Neural progenitor cell (in vitro differentiated cells): ENCODE measurements at places on chromosomes 3 and 15. TPM values are rescaled to one million over a fixed set of nuclear protein-coding genes. Genes with fewer than 3 reads are reported as not detected.
A peak's percentile ranks its signal among the peaks of the same experiment; 100 is the strongest.

DNA sequence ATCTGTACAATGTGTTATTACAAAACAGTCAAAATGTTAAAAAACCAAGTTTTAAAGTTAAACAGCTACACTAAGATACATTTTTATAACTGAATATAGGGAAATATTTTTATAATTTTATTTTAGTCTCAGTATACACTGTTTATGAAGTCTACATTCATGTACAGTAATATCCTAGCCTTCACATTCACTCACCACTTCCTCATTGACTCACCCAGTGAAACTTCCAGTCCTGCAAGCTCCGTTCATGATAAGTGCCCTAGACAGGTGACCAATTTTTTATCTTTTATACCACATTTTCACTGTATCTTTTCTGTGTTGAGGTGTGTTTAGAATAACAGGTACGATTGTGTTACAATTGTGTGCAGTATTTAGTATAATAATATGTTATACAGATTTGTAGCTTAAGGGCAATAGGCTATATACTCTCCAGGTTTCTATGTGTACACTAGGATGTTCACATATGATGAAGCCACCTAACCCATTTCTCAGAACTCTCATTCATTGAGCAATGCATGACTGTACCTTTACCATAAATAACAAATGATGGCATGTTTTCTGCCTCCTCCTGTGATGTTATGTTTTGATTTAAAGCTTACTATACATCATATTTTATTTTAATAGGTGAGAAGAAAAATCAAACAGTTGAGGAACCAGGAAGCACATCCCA, 388.4 kb upstream of the NDN start:
- H3K4me3 ChIP-seq, result no peak overlapping the region
- no peak overlapping the region for H3K27ac ChIP-seq

- H3K27me3 ChIP-seq, result peaks cover 99% of the 10 kb centered on the region
- peaks cover 51% of the 10 kb centered on the region for H3K4me1 ChIP-seq
- H3K27ac ChIP-seq, result no peak overlapping the region
- peak; percentile 90 for DNase-seq
- H3K36me3 ChIP-seq, result no peaks in the 10 kb centered on the region
Measured at GRCh38 chr15:67833710-67834511, 5.9 kb downstream of the RNU6-1 start.

- DNase-seq, result no peak
- no peaks in the 10 kb centered on the region for H3K36me3 ChIP-seq
- H3K4me1 ChIP-seq, result no peaks in the 10 kb centered on the region
Measured at GRCh38 chr3:4407941-4408340, 59.1 kb downstream of the SUMF1 start.

DNA sequence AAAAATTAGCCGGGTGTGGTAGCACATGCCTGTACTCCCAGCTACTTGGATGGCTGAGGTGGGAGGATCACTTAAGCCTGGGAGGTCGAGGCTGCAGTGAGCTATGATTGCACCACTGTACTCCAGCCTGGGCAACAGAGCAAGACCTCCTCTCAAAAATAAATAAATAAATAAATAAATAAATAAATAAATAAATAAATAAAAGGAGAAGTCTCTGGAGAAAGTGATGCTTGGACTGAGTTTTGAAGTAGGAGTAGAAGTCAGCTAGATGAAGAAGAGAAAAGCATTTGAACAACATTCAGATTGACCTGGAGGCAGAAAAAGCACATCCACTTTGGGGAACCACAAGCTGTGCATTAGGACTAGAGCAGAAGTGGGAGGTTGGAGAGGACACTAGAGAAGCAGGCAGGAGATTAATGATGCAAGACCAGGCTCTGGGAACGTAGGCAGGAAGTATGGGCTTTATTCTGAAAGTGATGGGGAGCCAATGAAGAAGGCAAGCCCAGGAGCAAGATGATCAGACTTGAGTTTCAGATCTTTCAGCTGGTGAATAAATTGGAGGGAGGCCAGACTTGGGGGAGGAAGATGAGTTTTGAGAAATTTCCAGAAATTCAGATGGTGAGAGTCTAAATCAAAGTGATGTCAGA, 48.7 kb downstream of the KLHL6 start:
- no peaks in the 10 kb centered on the region for H3K36me3 ChIP-seq
- no peak overlapping the region for H3K27ac ChIP-seq
- H3K4me1 ChIP-seq, result peaks cover 4% of the 10 kb centered on the region
- H3K27me3 ChIP-seq, result no peaks in the 10 kb centered on the region

GRCh38 chr3:177554895-177555759, 357.8 kb upstream of the TBL1XR1 start:
- no peaks in the 10 kb centered on the region for H3K27me3 ChIP-seq
- DNase-seq, result no peak
- no peak overlapping the region for H3K4me3 ChIP-seq

- no peaks in the 10 kb centered on the region for H3K27me3 ChIP-seq
- H3K4me3 ChIP-seq, result no peak overlapping the region
- no peaks in the 10 kb centered on the region for H3K36me3 ChIP-seq
- no peak overlapping the region for H3K27ac ChIP-seq
- no peaks in the 10 kb centered on the region for H3K4me1 ChIP-seq
- no peak for DNase-seq
Measured at GRCh38 chr15:100559330-100559729, 30.6 kb upstream of the CERS3 start.

DNA sequence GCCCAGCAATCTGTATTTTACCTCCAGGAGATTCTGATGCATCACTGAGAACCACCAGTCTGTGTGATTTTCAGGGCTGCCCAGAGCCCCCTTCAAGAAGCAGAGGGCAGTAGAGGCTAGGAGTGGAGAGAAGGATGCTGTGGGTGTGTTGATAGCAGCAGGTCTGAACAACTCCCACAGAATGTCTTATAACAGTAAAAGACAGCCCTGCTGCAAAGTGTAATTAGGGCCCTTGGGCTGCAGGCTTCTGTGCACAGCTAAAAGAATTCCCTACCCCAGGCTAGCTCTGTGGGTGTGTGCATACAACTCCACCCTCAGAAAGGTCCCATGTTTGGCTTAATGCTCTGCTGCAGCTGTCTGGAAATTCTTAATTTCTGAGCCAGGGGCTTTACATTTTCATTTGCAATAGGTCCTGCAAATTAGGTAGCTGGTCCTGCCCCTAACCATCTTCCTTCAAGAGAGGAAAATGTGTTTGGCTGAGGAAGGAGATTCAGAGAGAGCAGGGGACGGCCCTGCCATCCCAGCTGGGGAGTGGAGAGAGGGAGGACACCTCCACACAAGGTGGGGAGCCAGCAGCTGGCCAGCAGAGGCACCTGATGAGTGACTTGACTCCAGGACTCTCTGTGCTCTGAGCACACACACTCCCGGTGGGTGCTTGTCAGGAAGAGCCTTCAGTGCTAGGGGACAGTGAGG, 43.2 kb upstream of the RAB6B start:
- no peaks in the 10 kb centered on the region for H3K27me3 ChIP-seq
- H3K4me3 ChIP-seq, result no peak overlapping the region
- no peak for DNase-seq

GRCh38 chr3:33791477-33792166, 6.8 kb upstream of the PDCD6IP start:
- no peak overlapping the region for H3K4me3 ChIP-seq
- DNase-seq, result no peak
- no peak overlapping the region for H3K27ac ChIP-seq
- H3K36me3 ChIP-seq, result no peaks in the 10 kb centered on the region

DNA sequence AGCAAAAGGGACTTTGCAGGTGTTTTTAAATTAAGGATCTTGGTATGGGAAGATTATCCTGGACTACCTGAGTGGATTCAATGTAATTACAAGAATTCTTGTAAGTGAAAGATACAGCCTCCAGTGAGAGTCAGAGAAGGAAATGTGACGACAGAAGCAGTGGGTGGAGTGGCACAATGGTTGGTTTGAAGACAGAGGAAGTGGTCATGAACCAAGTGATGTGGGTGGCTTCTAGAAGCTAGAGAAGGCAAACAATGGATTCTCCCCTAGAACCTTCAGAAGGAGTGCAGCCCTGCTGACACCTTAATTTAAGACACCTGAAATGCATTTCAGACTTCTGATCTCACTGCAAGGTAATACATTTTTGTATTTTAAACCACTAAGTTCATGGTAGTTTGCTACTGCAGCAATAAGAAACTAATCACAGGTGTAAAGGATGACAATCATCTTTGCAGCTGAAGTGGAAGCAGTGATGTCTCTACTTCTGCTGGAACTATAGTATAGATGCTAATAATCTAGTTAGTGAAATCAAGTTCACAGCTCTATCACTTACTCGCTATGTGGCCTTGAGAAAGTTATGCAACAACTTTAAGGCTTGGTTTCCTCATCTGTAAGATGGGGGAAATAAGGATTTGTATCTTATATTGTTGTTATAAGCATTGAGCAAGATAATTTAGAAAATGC, 403.4 kb upstream of the SUCLG2 start:
- no peak overlapping the region for H3K27ac ChIP-seq
- no peak for DNase-seq
- H3K4me1 ChIP-seq, result no peaks in the 10 kb centered on the region

- peaks cover 7% of the 10 kb centered on the region for H3K36me3 ChIP-seq
- H3K4me1 ChIP-seq, result no peaks in the 10 kb centered on the region
- no peak for DNase-seq
- no peaks in the 10 kb centered on the region for H3K27me3 ChIP-seq
- no peak overlapping the region for H3K27ac ChIP-seq
- no peak overlapping the region for H3K4me3 ChIP-seq
Measured at GRCh38 chr15:45603881-45604280, 16.7 kb downstream of the BLOC1S6 start.

GRCh38 chr15:41922353-41922752, 28.5 kb upstream of the SPTBN5 start:
- no peak overlapping the region for H3K27ac ChIP-seq
- DNase-seq, result no peak
- no peaks in the 10 kb centered on the region for H3K36me3 ChIP-seq

DNA sequence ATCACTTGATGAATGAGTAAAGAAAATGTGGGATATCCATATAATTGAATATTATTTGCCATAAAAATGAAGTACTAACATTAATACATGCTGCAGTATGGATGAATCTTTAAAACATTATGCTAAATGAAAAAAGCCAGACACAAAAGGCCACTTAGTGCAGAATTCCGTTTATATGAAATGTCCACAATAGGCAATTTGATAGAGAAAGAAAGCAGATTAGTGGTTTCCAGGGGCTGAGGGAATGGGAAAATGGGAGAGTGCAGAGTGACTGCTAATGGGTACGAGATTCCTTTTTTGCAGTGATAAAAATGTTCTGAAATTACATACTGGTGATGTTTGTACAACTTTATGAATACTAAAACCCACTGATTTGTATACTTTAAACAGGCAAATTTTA, 126.7 kb downstream of the FRMD5 start:
- no peaks in the 10 kb centered on the region for H3K4me1 ChIP-seq
- no peak overlapping the region for H3K4me3 ChIP-seq
- H3K27me3 ChIP-seq, result no peaks in the 10 kb centered on the region
- no peak overlapping the region for H3K27ac ChIP-seq
- DNase-seq, result no peak

GRCh38 chr15:91530956-91531582, 322.4 kb upstream of the SLCO3A1 start:
- no peaks in the 10 kb centered on the region for H3K36me3 ChIP-seq
- DNase-seq, result no peak
- H3K27me3 ChIP-seq, result no peaks in the 10 kb centered on the region
- no peaks in the 10 kb centered on the region for H3K4me1 ChIP-seq

GRCh38 chr15:90810354-90810753, 58.0 kb upstream of the FURIN start:
- H3K4me3 ChIP-seq, result no peak overlapping the region
- no peak overlapping the region for H3K27ac ChIP-seq
- H3K4me1 ChIP-seq, result no peaks in the 10 kb centered on the region
- no peak for DNase-seq

DNA sequence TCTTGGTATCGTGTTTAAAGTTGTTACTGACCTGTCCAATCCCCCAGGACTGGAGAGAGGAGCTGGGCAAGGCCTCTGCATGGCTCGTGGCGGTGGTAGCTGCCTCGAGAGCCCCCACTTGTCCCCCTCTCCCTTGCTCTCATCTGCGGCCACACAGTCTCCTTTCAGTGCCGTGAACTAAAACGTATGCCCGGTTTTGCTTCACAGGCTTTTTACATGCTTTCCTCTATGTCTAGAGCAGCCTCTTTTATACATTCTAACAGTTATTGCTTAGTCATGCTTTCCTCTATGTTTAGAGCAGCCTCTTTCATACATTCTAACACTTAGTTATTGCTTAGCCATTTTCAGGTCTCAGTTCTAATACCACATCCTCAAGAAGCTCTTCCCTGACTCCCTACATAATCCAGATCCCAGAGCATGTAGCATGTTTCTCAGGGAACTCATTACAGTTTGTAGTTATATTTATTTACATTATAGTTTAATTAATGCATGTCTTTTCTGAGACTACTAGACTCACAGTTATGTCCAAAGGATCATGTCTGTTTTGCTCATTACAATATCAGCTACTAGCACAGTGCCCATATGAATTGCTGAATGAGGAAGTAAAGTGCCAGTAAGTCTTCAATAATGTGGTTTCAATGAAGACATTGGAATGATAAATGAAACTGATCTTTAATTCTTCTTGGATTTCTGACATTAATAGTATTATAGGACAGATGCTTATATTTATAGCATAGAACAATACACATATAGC, 66.5 kb upstream of the TBL1XR1 start:
- H3K36me3 ChIP-seq, result no peaks in the 10 kb centered on the region
- H3K27ac ChIP-seq, result no peak overlapping the region
- DNase-seq, result no peak
- no peak overlapping the region for H3K4me3 ChIP-seq

- no peaks in the 10 kb centered on the region for H3K27me3 ChIP-seq
- peak; percentile 58 for DNase-seq
- peaks cover 60% of the 10 kb centered on the region for H3K4me1 ChIP-seq
- H3K36me3 ChIP-seq, result no peaks in the 10 kb centered on the region
- peak overlapping the region; percentile 18 for H3K4me3 ChIP-seq
- peak overlapping the region; percentile 91 for H3K27ac ChIP-seq
Measured at GRCh38 chr3:66532160-66532587, 31.4 kb upstream of the LRIG1 start.

Gene BCL2A1
- total RNA-seq, result not detected in 2 replicates

Gene IMPG2
- total RNA-seq, result 0.03 and 0.15 TPM in 2 replicates

Gene XYLB
- total RNA-seq, result 2.1 and 6.9 TPM in 2 replicates

Gene CRYBG3
- 9.4 and 12.3 TPM in 2 replicates for total RNA-seq

Gene TRPM1
- total RNA-seq, result not detected in 2 replicates

Gene KCNMB3
- total RNA-seq, result 2.9 and 4.4 TPM in 2 replicates

Gene TP63
- total RNA-seq, result 0.62 TPM in 1 of 2 replicates, not detected in the other

Gene ZKSCAN7
- 14.1 and 18.7 TPM in 2 replicates for total RNA-seq

Gene SNURF
- total RNA-seq, result 21.1 and 40.1 TPM in 2 replicates
